ENCODE measurements at places on chromosomes 3 and 15. TPM values are rescaled to one million over a fixed set of nuclear protein-coding genes. Genes with fewer than 3 reads are reported as not detected.

PKM gene
- 321 TPM for polyA plus RNA-seq

GRCh38 chr3:4211610-4212009, 91.6 kb upstream of the SETMAR start:
- DNase-seq: no peak

ZMAT3 gene
- 6.9 TPM for polyA plus RNA-seq

KBTBD12 gene
- polyA plus RNA-seq: 18.7 TPM

KCNMB2 gene
- 28.5 TPM for polyA plus RNA-seq

DNA sequence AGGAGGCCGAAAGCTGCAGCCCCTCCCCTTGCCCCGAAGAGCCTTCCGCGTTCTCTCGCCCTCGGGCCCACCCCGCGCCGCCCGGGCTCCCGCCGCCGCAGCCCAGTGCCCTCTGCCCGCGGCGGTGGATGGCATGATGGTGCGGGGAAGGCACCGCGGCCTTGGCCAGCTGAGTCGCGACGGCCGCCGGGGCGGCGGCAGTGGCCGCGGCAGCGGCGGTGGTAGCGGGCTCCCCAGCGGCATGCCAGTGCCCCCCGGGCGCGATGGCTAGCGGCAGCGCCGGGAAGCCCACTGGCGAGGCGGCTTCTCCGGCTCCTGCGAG, 1.2 kb downstream of the TLNRD1 start:
- DNase-seq: no peak

GRCh38 chr15:81485806-81486205, 111.8 kb upstream of the TMC3 start:
- DNase-seq: no peak

- no peak for DNase-seq
These were observed 36.3 kb upstream of the MEX3B start for GRCh38 chr15:82081914-82082762.

SERPINI1 gene
- polyA plus RNA-seq: 9.1 TPM

GRCh38 chr3:89113893-89114840, 6.7 kb downstream of the EPHA3 start:
- DNase-seq: peak; percentile 84

- DNase-seq: peak; percentile 86
These were observed 1004.1 kb downstream of the TBL1XR1 start for GRCh38 chr3:176193032-176193730.

DNA sequence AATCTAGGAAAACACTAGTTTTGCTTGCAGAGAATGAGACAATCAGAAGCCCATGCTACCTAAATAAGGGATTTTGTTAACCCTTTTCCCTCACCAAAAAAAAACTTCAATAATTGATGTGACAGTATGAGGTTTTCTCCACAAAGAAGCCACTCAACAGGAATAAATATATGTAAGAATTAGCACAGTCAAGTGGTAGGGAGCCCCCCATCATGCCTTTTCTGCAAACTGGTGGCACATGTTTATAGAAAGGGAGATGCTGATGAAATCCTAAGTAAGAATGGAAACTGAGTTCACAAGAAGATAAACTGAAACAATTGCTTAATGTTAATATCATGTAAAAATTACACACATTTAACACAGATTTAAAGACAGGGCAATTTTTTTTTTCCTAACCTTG, 51.0 kb downstream of the PHC3 start:
- DNase-seq: no peak

DNA sequence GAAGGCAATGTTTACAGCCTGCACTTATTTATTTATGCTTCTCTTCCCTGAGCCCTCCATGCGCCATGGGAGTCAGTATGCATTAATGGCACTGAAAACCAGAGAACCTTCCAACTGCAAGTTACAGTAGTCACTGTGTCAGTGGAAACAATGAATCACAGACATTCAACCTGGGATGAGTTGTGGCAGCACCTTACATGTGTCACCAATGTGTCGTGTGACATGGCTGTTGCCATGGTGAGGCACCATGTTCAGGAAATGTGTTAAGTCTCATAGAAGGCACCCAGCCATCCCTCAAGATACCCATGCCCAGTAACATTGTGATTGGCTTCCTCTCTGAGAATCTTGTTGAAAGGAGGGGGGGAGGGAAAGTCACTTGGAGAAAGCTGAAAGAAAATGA, 105.0 kb downstream of the FOXP1 start:
- DNase-seq: no peak

GRCh38 chr3:190886945-190887344, 24.5 kb upstream of the GMNC start:
- DNase-seq: no peak

DNA sequence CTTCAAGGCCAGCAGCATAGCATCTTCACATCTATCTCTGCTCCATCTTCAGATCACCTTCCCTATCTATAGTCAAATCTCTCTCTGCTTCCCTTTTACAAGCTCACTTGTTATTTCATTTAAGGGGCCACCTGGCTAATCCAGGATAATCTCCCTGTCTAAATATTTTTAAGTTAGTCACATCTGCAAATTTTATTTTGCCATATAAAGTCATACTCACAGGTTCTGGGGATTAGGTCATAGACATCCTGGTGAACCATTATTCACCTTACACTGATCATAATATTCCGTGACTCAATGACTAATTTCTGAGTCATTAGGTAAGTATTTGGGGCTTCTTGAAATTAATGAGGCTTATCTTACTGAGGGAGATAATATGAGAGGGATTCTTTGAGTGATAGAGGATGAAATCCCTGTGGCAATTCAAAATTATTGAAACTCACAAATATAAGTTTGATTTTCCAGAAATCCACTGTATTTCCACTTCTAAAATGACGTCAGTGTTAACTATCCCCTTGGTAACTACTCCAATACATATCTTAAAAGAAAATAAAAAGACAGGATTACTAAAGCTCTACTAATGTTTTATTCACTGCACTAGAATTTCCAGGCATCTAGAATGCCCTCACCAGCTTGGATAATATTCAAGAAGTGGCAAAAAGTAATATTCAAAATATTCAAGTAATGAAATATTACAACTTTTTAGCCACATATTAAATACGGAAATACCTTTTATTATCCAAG, 93.7 kb upstream of the RBMS3 start:
- DNase-seq: no peak

GBE1 gene
- 10.4 TPM for polyA plus RNA-seq

DNA sequence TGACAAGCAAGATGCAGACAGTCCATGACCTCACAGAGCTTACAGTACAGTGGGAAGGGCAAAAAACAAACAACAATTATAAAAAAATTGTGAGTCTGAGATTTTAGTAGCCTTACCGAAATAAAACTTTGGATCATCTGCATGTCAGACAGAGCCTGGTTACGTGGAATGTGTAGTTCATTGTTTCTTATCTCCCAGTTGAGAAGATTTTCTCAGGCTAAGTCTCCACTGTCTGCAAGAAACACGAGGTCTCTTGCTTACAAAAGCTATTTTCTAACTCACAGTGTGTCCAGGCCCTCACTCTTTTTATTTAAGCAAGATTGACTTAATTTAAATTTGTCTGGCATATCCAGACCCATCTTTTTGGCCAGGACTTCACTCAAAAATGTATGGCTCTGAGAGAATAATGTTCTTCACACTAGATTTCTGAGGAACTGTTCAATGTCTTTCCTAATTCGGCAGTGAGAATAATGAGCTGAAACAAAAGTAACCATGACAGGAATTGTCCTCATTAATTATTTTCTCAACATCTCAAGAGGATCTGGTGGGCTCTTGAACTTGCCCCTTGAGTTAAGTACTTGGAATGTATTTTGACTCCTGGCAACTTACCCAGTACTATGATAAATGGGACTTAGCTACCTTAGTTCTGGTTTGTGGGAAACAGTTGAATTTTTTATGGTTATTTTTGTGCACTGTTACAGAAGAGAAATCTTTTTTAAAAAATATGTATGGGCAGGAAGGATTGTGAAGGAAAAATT, 265.1 kb upstream of the COL8A1 start:
- no peak for DNase-seq

CHRM5 gene
- 0.15 TPM for polyA plus RNA-seq

GRCh38 chr3:126522363-126522788, 1.6 kb upstream of the CHST13 start:
- DNase-seq: peak; percentile 57

ACOX2 gene
- polyA plus RNA-seq: 29.2 TPM

GRCh38 chr15:55743729-55744655, 1.0 kb upstream of the PRTG start:
- DNase-seq: no peak

- DNase-seq: no peak
These were observed 536.1 kb downstream of the PYDC2 start for GRCh38 chr3:191997093-191997492.

GRCh38 chr3:154018100-154018696, 103.0 kb upstream of the ARHGEF26 start:
- DNase-seq: no peak

DNA sequence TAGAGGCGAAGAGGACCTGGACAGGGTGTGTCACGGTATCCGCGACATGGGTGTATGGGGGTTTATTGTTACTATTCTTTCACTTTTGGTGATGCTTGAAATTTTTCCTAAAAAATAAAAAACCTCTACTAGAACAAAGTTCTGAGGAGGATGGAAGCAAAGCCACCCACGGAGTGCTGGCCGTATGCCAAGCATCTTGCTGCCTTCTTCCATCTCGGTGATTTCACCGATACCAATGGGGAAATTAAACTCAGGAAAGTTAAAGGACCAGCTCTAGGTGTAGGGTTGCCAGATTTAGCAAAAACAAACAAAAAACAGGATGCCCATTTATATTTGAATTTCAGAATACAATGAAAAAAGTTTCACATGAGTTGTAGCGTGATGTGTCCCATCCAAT, 33.9 kb downstream of the SMAD6 start:
- DNase-seq: no peak

CHST14 gene
- polyA plus RNA-seq: 40.3 TPM

GRCh38 chr3:34012102-34012461, 213.7 kb downstream of the PDCD6IP start:
- no peak for DNase-seq

GRCh38 chr3:120780977-120781376, 38.4 kb downstream of the GTF2E1 start:
- no peak for DNase-seq

SNAPC5 gene
- 39.3 TPM for polyA plus RNA-seq

TFDP2 gene
- polyA plus RNA-seq: 44.1 TPM

DUOXA2 gene
- not detected for polyA plus RNA-seq

- DNase-seq: no peak
These were observed 155.0 kb downstream of the ATP8B4 start for GRCh38 chr15:49964061-49964460.

GRCh38 chr15:60458721-60459120, 20.2 kb downstream of the ICE2 start:
- no peak for DNase-seq

DNA sequence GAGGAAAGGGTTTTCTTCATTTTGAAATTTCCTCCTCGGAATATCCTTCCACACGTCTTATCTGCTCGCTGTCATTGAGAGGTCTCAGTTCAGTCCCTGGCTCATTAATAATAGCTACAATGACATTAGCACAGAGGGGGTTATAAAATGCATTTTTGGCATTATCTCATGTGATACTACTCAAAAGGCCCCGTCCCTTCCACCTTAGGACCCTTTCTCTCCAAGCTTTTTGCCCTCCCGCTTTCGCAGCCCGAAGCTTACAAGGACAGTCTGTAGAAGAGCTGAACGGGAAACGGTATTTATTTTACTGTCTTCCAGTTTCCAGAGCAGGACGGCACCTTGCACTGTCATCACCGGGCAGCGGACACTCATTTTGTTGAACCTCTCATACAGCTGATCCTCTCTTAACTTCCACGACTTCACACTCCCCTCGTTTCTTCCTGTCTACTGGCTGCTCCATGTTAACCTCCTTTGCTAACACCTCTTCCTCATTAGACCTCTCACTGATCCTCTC, 5.6 kb upstream of the PLEKHO2 start:
- DNase-seq: no peak

Data from muscle of arm (tissue), 14 donors.